Colonic mucosa (tissue), 4 donors: ENCODE measurements at places on chromosomes 3 and 15. TPM values are rescaled to one million over a fixed set of nuclear protein-coding genes. Genes with fewer than 3 reads are reported as not detected.

- no peak overlapping the region for H3K4me3 ChIP-seq
- H3K27me3 ChIP-seq: no peaks in the 10 kb centered on the region
- DNase-seq: no peak
- no peaks in the 10 kb centered on the region for H3K36me3 ChIP-seq
- no peak overlapping the region for H3K27ac ChIP-seq
Observed at GRCh38 chr3:135516143-135516542, 449.4 kb upstream of the PPP2R3A start.

DNA sequence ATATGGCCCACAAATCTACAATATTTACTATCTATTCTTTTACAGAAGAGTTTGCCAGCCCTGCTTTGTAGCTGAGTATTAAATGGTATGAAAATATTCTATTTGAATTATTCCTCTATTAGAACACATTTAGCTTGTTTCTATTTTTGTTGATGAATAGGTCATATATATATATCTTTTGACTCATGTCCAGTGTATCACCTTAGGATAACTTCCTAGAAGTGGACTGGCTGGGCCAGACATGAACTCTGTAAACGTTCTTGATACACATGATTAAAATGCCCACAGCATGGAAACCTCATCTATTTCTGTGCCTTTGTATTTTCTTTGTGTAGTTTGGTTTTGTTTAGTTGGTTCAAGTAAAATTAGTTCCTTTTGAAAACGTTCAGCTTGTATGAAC lies 37.1 kb downstream of the DAZL start:
- no peak overlapping the region for H3K27ac ChIP-seq
- H3K4me1 ChIP-seq: no peaks in the 10 kb centered on the region
- no peaks in the 10 kb centered on the region for H3K36me3 ChIP-seq
- no peak for DNase-seq
- H3K4me3 ChIP-seq: no peak overlapping the region

DNA sequence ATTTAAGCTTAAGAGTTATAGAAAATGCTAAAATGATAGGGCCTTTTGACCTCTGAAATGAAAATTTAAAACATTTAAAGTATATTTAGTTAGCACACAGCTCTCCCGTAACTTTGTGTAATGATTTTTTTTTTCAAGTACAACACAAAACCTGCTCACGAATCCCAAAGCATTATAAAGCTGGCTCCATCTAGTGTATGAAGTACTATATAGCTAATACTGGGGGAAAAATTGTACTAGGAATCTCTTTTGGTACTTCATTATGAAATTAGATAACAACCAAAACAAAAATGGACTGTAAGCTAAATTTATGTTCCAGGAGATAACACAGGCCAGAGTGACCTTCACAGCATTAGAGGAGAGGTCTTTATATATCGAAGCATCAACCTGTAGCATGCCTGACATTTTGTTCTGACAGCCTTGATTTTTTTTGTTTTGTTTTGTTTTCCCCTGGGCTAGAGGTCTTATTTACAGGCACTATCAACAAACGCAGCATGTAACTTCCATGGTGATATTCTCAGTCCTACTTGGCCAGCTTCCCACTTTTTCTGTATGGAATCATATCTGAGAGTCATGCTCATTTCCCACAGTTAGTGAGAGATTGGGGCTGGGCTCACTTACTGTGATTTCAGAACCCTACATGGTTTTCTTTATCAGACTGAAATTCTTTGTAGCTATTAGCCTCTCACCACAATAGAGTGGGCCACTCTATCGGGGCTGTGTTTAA lies 116.3 kb downstream of the MITF start:
- DNase-seq: no peak
- H3K4me3 ChIP-seq: no peak overlapping the region
- H3K27ac ChIP-seq: no peak overlapping the region
- H3K27me3 ChIP-seq: no peaks in the 10 kb centered on the region

DNA sequence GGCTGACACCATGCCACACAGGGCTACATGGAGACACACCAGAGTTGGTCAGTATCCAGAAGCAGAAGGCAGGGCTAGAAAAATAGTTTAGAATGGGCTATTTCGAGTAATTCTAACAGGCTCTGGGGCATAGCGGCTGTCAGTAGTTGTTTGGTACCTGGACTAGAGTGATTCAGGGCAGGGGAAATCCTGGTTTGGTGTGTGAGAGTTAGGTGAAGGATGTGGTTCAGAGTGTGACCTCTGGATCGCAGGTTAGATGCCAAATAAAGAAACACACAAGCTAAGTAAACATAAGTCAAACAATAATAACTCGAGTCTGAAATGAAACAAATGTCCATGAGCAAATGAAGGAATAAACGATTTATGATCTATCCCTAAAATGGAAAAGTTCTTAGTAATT lies 31.5 kb downstream of the CNTN3 start:
- DNase-seq: no peak
- no peaks in the 10 kb centered on the region for H3K27me3 ChIP-seq
- H3K4me1 ChIP-seq: no peaks in the 10 kb centered on the region
- no peak overlapping the region for H3K4me3 ChIP-seq

The ARGFX gene
- total RNA-seq: not detected
